Subcutaneous adipose tissue (tissue), 4 donors: ENCODE measurements at places on chromosomes 2 and 18. TPM values are rescaled to one million over a fixed set of nuclear protein-coding genes. Genes with fewer than 3 reads are reported as not detected.

The MC2R gene
- total RNA-seq, result not detected

The REG3A gene
- total RNA-seq, result not detected

The DPP10 gene
- total RNA-seq, result not detected

The NDC80 gene
- 0.57 TPM for total RNA-seq

The TXNDC2 gene
- total RNA-seq, result 0.33 TPM

The LIMS3 gene
- 2.4 TPM for total RNA-seq

The ORC2 gene
- 23.3 TPM for total RNA-seq

The ITPRIPL1 gene
- 4.3 TPM for total RNA-seq

The AQP4 gene
- total RNA-seq, result 0.16 TPM

The TBR1 gene
- not detected for total RNA-seq

The CHRNG gene
- total RNA-seq, result not detected

The LHCGR gene
- 2.7 TPM for total RNA-seq

The ACVR1C gene
- total RNA-seq, result 63.1 TPM

The ACMSD gene
- not detected for total RNA-seq

The IL1RL2 gene
- total RNA-seq, result 0.44 TPM

The IL36G gene
- not detected for total RNA-seq

The SIX2 gene
- 2.9 TPM for total RNA-seq

The NAT8 gene
- total RNA-seq, result not detected

The DSG4 gene
- not detected for total RNA-seq

The MAL gene
- total RNA-seq, result not detected

The DGKD gene
- 24.9 TPM for total RNA-seq

The TUBA4B gene
- total RNA-seq, result not detected

The PLGLB2 gene
- total RNA-seq, result not detected
